ENCODE measurements at places on chromosomes 16 and 17.

- DNase-seq: no peak
Measured at GRCh38 chr16:46746821-46747776, 1.0 kb downstream of the MYLK3 start.

DNA sequence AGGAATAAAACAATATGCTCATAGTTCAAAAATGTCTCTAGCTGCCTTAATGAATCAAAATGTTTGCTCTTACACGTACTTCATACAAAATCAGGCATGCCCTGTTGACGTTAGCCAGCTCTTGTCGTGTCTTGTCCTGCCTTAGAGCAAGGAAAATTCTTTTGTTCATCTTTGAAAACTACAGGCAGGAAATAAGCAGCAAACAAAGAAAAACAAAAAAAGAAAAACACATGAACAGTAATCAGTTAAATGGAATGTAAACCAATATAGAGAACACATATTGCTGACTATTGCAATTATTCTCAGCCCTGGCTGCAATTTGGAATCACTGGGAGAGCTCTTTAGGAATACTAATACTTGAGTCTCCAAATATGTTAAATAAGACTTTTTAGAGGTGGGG, 1.7 kb downstream of the CAPNS2 start:
- DNase-seq: no peak

GRCh38 chr17:40453881-40454612, 10.8 kb downstream of the IGFBP4 start:
- DNase-seq: no peak

GRCh38 chr17:80859002-80859941, 132.4 kb upstream of the CHMP6 start:
- DNase-seq: no peak

GRCh38 chr17:81884968-81885367, 6.4 kb downstream of the ALYREF start:
- no peak for DNase-seq

DNA sequence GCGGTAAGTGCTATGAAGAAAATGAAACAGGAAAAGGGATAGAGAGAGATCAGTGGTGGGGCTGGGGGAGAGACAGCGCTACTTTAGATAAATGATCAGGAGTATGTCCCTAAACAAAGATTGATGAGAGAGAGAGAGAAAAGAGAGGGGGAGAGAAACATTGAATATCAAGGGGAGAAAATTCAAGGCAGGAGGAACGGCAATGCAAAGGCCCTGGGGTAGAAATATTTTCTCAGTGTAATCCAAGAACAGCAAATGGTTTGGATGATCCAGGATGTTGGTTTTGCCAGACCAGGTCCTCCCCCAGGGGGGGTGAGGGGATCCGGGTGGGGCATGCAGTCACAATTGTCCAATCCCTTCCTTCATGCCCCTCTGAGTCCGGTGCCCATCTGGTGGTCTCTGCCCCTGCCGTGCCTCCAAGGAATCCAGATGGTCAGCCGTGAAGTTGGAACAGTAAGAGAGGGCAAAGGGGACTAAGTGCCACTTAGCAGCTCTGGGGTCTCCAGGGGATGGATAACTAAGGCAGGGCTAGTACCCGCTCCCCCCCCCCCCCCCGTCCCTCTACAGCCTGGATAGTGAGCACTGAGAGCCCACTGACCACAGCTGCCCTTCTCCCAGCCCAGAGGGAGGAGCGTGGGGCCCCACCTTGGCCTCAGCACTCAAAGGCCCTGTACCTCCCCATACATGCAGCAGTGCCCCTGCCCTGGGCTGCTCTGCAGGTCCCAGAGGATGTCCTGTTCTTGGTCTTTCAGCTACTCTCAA, 43.7 kb downstream of the TMEM132E start:
- no peak for DNase-seq

DNA sequence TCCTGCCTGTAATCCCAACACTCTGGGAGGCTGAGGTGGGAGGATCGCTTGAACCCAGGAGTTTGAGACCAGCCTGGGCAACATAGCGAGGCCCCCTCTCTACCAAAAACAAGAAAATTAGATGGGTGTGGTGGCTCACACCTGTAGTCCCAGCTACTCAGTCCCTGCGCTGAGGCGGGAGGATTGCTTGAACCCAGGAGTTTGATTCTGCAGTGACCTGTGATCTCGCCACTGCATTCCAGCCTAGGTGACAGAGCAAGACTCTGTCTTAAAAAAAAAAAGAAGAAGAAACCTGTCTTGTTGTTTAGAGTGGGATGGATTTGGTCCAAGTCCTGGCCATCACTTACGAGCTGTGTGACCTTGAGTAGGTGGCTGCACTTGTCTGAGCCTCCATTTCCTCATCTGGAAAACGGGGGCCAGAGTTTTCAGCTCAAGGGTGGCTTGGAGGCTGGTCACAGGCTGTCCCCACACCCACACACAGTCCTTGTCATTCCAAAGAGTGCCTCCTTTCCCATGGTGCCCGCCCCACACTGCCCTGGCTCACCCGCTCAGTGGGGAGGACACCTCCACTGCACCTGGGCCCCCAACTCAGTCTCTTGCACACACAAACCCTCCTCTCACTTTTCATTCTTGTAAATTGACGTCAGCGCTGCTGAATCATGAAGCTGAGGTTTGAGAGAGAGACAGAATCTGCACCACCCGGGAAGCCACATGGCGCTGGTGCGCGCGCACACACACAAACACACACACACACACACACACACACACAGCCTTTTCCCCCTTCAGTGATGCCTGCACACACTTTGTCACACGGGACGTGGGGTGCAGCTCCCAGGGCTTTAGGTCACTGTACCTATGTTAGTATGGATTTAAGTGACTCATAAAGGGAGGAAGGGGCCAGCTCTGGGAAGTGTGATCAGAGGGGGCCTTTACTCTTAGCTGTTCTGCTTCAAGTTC, 4.2 kb downstream of the SOCS1 start:
- peak; percentile 73 for DNase-seq

DNA sequence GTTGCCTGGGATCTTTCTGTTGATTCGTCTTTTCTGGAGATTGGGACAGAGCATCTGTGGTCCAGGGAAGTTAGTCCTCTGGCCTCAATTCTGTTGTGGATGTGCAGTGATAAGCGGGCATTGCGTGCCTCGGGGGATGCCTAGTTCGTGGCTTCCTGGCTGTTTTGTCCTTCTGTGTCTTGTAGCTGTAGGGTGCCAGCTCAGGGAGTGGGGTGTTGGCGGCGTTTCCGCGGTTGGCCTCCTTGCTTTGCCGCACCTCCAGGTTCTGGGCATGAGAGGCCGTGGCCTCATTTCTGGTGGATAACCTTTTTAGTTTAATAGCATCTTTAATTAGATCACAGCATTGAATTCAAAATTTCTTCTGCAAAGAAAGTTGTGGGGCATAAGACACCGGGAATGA, 1.4 kb upstream of the JPT2 start:
- DNase-seq: no peak

DNA sequence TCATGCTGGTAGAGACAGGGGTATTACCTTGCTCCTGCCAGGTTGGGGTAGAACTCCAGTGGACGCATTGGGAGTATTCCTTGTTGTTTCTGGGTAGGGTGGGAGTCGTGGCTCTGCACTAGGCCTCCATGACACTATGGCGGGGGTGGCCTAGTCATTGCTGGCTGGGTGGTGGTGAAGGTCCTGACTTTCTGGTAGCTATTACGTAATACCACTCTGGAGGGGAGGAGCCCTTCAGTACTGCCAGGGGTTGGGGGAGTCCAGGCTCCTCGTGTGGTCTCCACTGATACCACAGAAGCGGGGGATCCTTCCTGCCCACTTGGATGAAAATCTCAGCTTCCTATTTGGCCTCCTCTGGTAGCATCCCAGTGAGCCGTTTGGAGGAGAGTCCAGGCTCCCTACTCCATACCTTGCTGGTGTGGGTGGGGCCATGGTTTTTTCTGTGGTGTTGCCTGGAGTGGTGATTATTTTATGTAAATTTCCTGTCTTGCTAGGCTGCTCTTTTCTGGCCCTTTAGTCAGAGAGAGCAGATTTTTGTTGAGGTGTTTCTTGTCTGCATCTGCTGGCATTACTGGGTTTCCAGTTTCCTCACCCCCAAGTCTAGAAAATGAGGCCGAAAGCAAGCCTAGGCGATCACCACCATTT, 65.8 kb upstream of the GNG13 start:
- no peak for DNase-seq

GRCh38 chr17:40545660-40546059, 19.6 kb downstream of the CCR7 start:
- no peak for DNase-seq

GRCh38 chr16:726438-727290, at the start of the genes CCDC78 and HAGHL:
TSS of gene CCDC78 (minus strand) at chr16:726443. CDS start at chr16:726367, 76 bp downstream.
TSS of gene HAGHL (plus strand) at chr16:727106. CDS start at chr16:727510, 404 bp downstream.
- DNase-seq: peak; percentile 40

GRCh38 chr17:4176808-4177472, 33.9 kb downstream of the CYB5D2 start:
- no peak for DNase-seq

DNA sequence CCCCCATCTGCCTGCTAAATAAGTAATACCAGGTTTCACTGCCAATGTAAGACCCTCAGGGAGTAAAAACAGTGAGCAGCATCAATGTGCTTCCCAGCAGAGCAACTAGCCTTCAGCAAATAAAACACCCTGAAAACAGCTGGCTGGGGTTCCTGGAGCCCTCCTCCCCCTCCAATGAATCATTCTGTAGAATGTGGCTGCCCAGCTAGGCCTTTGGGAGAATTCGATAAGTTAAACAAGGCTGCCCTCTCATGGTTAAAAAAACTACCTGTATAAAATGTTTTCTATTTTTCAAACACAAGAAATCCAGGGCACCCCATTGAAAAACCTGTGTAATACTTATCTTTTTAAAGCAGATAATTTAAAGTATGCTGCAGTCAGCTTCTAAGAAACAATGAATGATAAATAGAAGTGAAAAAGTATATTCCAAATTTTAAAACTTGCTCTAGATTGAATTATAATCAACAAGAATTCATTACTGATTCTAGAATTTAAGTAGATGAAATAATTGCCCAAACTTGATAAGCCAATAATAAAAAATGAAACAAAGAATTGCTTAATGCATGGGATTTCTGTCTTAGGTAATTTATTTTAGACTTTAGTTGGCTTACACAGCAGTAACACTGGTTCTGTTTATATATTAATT, 9.4 kb upstream of the TOM1L1 start:
- DNase-seq: no peak

GRCh38 chr17:50843150-50843905, 7.9 kb downstream of the WFIKKN2 start:
- DNase-seq: no peak

DNA sequence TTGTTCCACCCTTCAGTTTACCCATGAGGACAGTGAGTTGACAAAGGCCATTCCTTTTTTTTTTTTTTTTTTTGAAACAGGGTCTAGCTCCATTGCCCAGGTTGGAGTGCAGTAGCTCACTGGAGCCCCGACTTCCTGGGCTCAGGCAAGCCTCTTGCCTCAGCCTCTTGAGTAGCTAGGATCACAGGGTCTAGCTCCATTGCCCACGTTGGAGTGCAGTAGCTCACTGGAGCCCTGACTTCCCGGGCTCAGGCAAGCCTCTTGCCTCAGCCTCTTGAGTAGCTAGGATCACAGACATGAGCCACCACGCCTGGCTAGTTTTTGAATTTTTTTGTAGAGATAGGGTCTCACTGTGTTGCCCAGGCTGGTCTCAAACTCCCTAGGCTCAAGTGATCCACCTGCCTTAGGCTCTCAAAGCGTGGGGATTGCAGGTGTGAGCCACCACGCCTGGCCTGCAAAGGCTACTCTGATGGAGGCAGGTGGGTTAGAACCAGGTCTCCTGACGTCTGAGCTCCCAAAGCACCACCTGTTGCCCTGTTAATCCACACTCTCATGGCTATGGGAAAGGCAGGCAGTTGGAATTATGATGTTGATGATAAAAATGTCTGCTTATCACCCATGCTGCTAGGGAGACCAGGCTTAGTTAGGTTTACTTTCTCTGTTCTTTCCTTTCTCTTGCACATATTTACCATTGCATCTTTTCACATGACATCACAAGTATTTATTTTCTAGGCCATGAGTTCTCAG, 65.2 kb downstream of the KSR1 start:
- no peak for DNase-seq

- DNase-seq: no peak
Measured at GRCh38 chr17:19747829-19748806, at the start of gene ALDH3A1. TSS of gene ALDH3A1 (minus strand) at chr17:19748298. CDS start at chr17:19745129, 3,169 bp downstream.

- no peak for DNase-seq
Measured at GRCh38 chr17:7129311-7129710, 14.7 kb upstream of the ASGR2 start.

DNA sequence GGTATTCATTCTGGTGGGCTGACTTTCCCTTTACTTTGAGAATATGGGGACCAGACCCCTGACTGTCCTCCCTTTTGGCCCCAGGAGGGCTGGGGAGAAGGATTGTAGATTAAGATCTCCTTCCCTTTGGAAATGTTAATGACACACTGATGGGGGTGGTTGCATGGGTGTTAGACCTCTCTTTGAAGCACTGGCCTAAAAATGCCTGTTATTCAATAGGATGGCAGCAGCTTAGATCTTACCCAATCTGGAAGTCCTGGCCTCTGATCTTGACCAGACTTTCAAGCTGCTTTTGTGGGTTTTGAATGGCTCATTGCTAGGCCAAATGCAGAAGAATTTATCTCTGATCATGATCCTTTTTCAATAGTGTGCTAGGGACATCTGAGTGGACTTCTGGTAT, 25.7 kb downstream of the MAP3K3 start:
- no peak for DNase-seq

- DNase-seq: no peak
Measured at GRCh38 chr17:82212331-82213250, at the start of gene CCDC57. TSS of gene CCDC57 (minus strand) at chr17:82212842. CDS start at chr17:82201944, 10,898 bp downstream.

GRCh38 chr17:34285286-34285792, at the start of gene CCL11:
TSS of gene CCL11 (plus strand) at chr17:34285742. CDS start at chr17:34285809, 67 bp downstream.
- no peak for DNase-seq

- DNase-seq: no peak
Measured at GRCh38 chr17:48502901-48503300, 27.9 kb downstream of the HOXB1 start.

- DNase-seq: no peak
Measured at GRCh38 chr17:27802033-27802432, 1.7 kb upstream of the NOS2 start.

GRCh38 chr16:57807968-57808528, 5.8 kb upstream of the KIFC3 start:
- DNase-seq: peak; percentile 34

- no peak for DNase-seq
Measured at GRCh38 chr16:87264634-87265033, 52.6 kb downstream of the C16orf95 start.

- DNase-seq: no peak
Measured at GRCh38 chr17:75371339-75371738, 34.1 kb downstream of the GRB2 start.

GRCh38 chr16:3454093-3454492, 10.6 kb downstream of the NAA60 start:
- no peak for DNase-seq

- no peak for DNase-seq
Measured at GRCh38 chr17:71232801-71233559, 887.8 kb upstream of the SOX9 start.

GRCh38 chr16:65219786-65220185, 97.9 kb upstream of the CDH11 start:
- DNase-seq: no peak

- DNase-seq: no peak
Measured at GRCh38 chr16:50696575-50697420, 3.4 kb downstream of the NOD2 start.

- no peak for DNase-seq
Measured at GRCh38 chr17:78913115-78913514, 10.1 kb upstream of the CEP295NL start.

GRCh38 chr17:78184868-78185267, 2.0 kb downstream of the TK1 start:
- no peak for DNase-seq

- DNase-seq: no peak
Measured at GRCh38 chr16:50945171-50945570, 203.3 kb downstream of the CYLD start.
